ENCODE measurements at places on chromosomes 7 and 10.

GRCh38 chr10:110007701-110008517 is at the start of gene ADD3:
ADD3 (plus strand) TSS chr10:110007984; CDS start chr10:110100654, 92,670 bp downstream.
- DNase-seq = peak; percentile 88

GRCh38 chr10:6044060-6044459 is 18.1 kb downstream of the IL2RA start:
- DNase-seq = peak; percentile 3

DNA sequence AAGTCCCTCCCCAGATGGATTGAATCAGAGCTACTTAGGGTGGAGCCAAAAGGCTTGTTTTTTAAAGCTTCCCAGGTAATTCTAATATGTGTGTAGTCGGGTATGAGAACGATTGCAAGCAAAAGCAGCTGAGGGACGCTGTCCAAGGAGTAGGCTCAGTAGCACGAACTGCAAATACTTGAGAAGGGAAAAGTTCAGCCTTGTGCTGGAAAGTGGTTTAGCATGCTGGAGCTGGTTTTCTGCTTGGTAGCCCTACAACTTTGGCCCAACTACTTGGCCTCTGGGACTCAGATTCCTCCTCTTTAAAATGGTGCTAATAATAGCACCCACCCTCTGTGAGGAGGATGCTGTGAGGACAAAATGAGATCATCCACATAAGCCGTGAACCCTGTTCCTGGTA is 76.2 kb downstream of the AHR start:
- DNase-seq = no peak

- no peak for DNase-seq
Measured at GRCh38 chr10:104259999-104260774, 5.5 kb downstream of the GSTO1 start.

DNA sequence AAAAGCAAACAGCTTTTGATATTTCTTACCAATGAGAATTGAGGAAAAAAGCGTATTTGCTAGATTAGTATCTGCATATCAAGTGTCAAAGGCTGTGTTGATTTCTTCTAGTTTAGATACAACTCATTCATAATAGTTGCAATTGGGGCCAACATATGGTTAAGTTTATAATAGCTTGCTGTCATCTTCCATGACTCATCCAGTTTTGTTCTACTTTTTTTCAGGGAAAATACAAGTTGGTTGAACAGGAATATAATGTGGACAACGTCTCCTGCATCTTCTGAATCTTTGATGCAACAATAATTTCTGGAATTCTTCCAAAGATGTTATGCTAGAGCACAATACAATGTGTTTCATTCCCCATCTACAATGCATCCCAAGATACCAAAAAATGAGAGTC is 182.0 kb downstream of the THSD7A start:
- DNase-seq = no peak

DNA sequence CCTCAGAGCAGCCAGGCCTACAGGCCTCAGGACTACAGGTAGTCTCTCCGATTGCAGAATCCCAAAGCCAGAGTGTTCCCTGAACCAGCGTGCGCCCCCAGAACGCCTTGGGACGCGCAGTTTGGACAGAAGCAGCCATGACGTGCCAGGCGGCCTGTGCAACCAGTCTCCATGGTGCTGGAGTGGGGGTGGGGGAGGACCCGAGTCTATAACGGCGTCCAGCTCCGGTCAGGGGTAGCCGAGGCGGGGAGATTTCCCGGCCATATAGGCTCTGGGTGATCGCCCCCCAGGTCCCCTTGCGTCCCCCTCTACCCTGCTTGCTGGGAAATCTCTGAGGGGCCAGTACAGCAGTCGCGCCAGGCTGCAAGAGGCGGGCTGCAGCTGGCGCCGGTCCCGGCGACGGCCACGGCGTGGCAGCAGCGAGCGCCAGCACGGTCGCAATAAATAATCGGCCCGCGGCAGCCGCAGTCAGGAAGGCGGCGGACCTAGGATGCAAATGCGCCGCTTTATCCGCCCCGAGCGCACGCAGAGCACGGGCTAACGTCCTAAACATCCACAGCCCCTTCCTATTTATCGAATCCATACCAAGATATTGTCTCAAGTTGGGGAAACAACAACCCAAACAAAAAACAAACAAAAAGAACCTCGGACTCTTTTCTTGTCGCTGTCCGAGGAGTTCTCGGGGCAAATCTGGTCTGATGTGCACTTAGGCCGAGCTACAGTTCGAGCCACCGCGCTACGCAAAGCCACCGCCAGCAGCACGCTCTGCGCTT is 1.6 kb downstream of the HOXA3 start:
- DNase-seq = peak; percentile 62

DNA sequence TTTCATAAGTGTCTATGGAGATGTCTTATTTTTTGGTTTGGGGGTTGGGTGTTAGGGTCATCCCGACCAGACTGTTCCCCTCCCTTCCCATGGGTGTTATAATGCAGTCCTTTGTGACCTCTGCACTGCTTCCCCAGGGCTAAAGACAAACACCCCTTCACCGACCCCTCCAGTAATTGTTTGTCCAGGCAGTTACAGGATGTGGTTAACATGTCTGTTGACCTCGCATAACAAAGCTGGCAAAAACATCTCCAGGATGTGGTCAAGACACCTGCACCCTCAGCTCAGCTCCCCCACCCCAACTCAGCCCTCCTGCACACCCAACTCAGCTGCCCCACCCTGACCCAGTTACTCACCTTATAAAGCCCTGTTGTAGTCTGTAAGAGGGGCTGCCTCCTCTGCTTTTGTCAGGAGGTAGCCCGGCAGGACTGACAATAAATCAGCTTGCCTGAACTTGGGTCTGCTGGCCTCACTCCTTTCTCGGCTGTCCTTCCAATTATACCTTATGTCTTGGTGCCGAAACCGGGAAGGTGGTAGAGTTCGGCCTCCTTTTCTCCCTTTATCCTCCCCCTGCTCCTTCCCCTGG is 102.2 kb downstream of the ZNF92 start:
- no peak for DNase-seq

- no peak for DNase-seq
Measured at GRCh38 chr7:157837047-157837446, 500.2 kb downstream of the DNAJB6 start.

- DNase-seq = no peak
Measured at GRCh38 chr10:90440870-90441269, 417.0 kb downstream of the HTR7 start.

DNA sequence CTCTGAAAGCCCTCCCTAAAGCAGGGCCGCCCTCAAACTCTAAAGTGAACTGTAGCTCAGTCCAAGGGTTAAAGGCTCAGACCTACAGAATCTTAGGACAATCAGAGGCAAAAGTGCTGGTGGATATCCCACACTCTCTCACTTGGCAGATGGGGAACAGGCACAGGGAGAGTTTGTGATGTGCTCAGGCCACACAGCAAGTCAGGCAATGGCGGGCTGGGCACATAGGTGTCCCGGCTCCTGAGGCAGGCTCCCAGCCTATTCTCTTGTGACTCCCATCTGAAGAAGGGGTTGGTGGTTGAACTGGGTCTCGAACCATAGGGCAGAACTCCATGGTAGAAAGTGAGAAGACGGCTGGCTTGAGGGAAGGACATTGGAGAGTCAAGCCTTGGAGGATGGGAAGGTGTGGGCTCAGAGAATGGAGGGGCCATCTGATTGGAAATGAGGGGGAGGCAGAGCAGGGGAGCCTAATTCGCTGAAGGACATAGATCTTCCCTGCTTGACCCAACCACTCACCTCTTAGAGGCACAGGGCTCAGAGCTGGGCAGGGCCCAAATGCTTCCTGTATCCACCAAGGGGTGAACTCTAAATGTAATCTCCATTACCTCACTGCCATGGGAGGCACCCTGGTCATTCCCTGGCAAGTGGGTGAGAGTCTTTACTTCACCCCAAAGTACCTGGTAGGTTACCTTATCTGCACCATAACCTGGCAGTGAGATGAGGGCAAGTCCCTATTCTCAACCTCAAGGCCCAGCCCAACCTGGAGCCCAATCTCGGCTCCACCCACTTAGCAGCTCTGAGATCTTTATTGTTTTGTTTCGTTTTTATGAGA is 4.9 kb upstream of the ZMIZ1 start:
- DNase-seq = no peak

GRCh38 chr10:14873090-14873760 is 5.4 kb upstream of the SUV39H2 start:
- DNase-seq = no peak

- no peak for DNase-seq
Measured at GRCh38 chr7:113480537-113480936, 362.2 kb upstream of the SMIM30 start.

DNA sequence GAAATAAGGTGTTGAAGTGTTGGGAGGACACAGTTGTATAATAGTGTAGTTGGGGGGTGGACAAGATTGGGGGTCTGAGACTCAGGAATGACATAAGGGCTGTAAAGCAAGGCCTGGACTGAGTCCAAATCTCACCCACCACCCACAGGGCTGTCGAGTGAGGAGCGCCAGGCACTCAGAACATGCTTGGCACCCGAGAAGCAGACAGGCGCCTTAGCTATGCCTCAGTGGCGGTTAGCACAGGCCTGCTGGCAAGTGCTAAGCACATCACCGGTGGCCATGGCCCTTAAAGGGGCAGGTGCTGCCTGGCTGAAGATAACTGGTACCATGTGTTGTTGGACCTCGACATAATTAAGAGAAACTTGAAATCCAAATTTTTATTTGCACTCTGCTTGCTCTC is 90.7 kb downstream of the COL13A1 start:
- DNase-seq = no peak

- DNase-seq = no peak
Measured at GRCh38 chr10:102403115-102403514, 7.6 kb downstream of the NFKB2 start.

GRCh38 chr10:129057856-129058663 is 409.0 kb upstream of the MGMT start:
- DNase-seq = no peak

DNA sequence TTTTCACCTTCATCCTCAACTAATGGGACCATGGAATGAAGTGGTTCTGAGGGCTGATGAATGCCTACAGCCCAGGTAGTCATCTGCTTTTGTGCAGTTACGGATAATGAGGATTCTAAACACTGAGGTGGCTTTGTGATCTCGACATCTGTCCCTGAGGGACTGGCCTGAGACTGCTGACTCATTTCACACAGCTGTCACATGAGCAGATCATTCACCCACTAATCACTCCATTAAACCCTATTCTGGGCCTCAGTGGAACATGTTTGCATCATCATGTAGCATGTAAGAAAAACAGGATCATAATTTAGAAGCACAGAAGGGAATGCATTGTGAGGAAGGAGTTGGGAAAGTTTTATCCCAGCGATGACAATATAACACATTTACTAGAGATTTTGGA is 79.4 kb upstream of the FEZF1 start:
- DNase-seq = no peak

DNA sequence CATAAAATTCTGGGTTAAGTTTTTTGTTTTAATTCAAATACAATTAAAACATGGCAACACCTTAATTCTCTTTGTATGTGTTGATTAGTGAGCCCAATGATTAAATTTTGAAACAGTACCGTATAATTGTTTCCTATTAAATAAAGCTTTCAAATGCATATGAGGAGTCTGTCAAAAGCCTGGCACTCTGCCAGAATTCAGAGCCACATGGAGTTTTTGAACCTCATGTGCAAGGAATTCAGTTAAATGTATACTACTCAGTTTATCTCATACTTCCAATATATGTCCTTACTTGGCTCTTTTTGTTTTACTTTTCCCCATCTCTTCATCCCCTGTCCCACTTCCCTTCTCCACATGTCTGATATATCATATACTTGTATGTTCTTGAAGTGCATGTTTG is 165.6 kb upstream of the FAM3C start:
- no peak for DNase-seq

DNA sequence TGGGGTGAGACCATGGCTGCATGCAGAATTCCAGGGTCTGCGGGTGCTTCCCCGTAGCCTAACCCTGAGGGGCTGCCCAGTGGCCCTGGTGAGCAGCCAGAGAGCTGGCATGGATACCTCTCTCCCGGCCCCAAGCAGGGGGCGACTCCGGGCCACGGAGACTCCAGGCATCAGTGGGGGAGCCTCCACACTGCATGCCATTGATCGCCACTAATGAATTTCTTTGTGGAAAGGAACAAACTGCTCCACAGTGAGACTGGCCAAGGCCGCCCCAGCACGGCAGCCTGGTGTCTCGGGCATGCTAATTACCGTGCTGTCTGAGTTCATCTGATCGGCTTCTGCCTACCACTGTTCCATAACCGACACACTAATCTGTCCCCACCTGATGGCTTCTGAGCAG is 184.4 kb downstream of the GRID1 start:
- no peak for DNase-seq

- DNase-seq = no peak
Measured at GRCh38 chr7:157717211-157718174, 380.7 kb downstream of the DNAJB6 start.

DNA sequence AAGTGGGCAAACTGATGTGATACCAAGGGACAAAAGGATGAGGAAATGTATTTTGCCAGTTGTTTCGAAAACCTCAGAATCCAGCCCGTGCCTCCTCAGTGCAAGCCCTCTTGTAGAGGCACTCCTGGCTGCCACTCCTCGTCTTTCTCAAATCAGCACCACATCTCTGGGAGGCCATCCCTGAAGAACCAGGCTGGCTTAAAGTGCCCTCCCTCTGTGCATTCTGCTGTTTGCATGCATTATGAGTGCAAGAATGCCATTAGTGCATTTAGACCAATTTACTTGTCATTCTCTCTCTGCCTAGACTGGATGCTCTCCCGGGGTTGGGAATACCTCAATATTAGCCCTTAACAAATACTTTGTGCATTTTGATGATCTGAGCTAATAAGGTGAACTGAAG is 19.9 kb upstream of the FAM180A start:
- DNase-seq = no peak

DNA sequence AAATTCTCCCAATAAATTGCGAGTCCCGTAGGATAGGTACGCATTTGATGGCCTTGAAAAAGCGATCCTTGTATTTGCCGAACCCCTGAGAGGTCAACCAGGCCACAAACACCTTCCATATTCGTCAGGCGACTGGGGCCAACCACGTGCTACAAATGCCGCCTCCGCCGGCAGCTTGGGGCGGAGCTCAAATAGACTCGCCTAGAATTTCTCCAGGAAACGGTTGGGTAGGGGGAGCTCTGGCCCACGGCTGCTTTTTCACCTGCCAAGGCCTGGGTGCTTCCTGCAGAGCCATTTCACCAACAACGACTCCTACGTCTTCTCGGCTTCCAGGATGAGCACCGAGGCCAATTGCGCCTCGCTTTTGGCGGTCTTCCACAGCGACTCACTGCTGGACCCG is 53.4 kb upstream of the KIF5B start:
- DNase-seq = no peak

- no peak for DNase-seq
Measured at GRCh38 chr10:130377986-130378540, 241.9 kb downstream of the GLRX3 start.

DNA sequence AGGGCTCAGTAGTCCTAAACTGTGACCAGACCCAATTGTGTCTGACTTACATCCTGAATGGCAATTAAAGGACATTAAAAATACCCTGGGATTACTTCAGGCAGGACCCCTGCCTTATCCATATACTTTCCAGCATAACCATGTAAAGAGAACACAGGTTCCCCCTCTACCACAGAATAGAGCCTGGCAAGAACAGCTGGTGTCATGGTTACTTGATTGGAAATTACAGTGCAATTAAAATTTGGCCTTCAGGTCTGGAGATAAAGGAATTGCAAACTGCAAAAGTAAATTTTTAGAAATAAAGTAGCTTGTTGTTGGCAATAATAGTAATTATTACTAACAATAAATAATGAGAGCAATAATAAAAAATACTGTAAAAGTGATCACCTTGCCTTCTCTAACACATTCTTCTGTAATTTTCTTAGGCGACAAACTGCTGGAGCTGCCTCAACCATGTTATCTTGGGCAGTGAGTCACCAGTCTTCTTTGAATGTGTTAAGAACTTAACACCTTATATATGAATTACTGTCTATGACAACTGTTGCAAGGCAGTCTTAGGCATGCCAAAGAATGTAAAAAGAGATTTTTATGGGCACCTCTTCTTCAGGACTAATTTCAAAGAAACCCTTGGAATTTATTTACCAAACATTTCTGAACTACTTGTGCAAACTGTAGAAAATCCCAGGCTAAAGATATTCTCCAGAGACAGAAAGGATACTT is 53.7 kb downstream of the HIBADH start:
- DNase-seq = no peak

Data from stimulated activated CD4-positive, alpha-beta T cell treated with anti-CD3 and anti-CD28 coated beads, Interleukin-4, amount 100 ng/mL, for 24 hours (primary cell).